ENCODE measurements at places on chromosomes 4 and X.

- no peak for DNase-seq
These were observed 32.9 kb upstream of the EGFL6 start for GRCh38 chrX:13536551-13536950.

GRCh38 chr4:67292636-67293035 is 252.7 kb downstream of the CENPC start:
- no peak for DNase-seq

GRCh38 chrX:132231587-132231986 is 12.3 kb upstream of the RAP2C start:
- DNase-seq = no peak

DNA sequence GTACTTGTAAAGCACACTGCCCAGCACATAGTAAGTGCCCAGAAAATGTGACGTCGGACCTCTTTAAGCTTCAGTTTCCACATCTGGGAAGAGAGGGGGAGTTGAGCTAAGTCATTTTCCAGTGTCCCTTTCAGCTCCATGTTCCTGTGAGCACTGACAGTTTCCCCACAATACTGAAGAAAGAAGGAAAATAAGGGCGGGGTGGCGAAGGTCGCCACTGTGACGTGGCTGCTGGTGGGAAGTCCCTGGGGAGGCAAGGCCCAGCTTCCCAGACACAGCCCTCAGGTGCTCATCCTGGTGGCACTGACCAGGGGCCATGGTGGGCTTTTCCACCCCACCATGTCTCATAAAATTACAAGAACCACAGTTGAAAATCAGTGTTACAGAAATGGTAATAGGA is 121.8 kb downstream of the PTTG2 start:
- DNase-seq = no peak

DNA sequence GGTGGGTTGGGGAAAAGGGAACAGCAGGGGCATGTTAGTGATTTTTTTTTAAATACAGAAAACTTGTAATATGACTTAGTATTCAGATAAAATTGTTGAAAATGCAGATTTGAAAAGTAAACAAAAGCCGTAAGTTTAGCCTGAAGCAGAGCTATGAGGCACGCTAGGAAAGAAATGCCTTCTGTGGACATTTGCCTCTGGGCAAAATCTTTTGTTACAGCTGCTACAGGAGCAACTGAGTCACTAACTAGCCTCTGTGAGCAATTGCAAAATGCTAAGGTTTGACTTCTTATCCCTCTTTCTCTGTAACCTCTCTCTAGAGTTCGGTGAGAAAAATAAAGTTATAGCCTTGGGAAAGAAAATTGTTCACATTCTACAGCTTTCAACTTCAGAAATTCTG is 350.0 kb downstream of the SLC7A11 start:
- DNase-seq = no peak
